ENCODE measurements at places on chromosomes 5 and 9.

DNA sequence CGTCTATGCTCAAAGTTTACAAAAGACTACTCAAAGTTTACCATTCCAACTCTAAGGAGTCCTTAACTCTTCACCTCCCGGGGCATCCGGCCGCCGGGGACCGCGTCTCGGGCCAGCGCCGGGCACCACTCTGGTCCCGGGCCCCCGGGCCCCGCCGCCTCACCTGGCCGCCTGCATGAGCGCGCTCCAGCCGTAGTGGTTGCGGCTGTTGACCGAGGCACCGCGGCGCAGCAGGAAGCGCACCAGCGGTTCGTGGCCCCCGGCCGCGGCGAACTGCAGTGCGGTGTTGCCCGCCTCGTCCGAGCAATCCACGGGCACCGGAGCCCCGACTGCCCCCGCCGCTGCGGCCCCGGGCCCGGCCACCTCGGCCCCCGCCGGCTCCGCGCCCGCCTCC is 388 bp downstream of the ANKS6 start:
- DNase-seq: peak; percentile 23

DNA sequence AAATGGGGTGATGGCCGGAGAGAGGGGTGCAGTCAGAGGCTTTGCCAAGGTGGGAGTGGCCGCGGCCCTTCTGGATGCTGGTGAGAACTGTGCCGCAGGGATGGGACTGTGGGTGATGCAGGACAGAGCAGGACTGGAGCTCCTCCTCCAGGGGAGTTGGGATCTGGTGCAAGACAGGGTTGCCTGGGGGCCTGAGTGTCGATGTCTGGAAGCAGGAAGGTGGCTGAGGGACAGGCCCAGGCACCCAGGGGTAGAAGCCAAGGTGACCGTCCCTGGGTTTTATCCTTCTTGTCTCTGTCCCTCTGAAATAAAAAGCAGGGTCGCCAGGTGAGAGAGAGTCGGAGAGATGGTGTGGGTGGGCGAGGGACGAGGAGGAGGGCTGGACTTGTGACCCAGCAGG is 89.1 kb upstream of the IER5L start:
- no peak for DNase-seq

GRCh38 chr5:143417503-143418139 is 14.1 kb upstream of the NR3C1 start:
- no peak for DNase-seq

GRCh38 chr5:10509575-10509974 is 54.3 kb upstream of the ANKRD33B start:
- no peak for DNase-seq

GRCh38 chr5:175824676-175825075 is 46.7 kb upstream of the CPLX2 start:
- no peak for DNase-seq

GRCh38 chr5:29277642-29278041 is 1915.8 kb upstream of the CDH6 start:
- DNase-seq: no peak

GRCh38 chr5:170761048-170761707 is 22.3 kb upstream of the GABRP start:
- DNase-seq: no peak

DNA sequence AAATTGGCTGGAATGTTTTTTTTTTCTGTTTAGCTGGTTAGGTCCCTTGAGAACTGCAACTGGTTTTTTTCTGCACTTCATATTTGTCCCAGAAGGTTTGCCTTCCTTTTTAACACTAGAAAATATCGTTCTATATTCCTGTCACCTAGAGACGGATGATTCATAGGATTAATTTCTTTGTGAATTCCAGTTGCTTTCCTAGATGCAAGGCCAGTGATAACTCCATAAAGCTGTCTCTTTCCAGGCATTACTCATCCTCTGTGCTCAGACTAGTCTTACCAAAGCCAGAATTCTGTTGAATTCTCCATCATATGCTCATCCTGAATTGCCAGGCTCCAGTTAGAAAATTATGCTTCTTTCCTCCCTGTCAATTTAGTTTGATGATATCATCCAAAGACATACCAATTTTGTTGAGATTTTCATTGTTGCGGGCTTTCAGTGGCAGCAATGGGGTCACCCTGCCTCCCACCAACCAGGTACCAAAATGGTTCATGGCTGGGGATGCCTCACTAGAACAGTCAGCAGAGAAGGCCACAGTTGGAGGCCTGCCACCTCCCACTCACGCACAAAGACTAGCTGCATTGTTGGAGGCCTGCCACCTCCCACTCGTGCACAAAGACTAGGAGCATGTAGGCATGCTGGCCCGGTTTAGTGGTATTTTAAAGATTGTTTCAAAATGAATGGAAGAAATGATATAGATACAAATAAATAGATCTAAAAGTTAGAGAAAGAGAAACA is 8.5 kb downstream of the BAAT start:
- no peak for DNase-seq

- DNase-seq: no peak
These were observed 139.0 kb downstream of the RFX3 start for GRCh38 chr9:3386753-3387152.

DNA sequence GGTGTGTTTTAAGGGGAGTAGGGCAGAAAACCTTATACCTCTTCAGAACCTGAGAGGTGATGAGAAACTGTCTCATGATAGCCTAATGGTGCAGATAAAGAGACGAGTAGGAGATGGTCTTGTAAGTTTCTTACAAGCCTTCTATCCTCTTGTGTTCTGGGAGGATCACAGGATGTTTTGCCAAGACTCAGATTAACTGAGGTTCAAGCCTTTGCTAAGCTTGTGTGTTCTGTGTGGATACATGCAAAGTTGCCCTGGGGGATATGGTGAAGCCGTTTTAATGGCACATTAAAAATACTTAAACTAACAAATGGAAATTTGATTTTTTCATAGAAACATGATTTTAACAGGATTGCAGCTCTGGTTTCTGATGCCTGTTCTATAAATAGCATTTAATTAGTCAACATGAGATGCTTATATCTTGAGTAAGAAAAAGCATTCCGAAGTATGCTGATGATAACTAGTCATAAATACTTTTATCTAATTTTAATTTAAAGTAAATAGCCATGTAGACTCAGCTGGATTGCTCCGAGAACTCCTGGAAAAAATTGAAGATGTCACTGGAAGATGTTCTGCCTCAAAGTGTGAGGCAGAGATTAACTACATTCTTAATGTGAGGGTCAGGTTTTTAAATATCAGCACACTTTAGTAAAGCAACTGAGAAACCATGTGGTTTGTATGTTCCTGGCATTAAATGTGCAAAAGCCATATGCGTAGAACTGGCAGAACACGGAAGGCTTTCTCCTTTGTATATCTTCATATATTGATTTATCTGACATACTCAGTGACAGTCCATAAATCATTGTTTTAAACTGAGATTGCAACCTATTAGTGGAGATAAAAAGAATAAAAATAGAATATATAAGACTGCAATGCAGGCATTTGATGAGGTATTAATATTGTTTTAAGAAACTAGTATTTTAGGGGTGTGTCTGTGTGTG is 53.7 kb downstream of the IPO11 start:
- DNase-seq: no peak

DNA sequence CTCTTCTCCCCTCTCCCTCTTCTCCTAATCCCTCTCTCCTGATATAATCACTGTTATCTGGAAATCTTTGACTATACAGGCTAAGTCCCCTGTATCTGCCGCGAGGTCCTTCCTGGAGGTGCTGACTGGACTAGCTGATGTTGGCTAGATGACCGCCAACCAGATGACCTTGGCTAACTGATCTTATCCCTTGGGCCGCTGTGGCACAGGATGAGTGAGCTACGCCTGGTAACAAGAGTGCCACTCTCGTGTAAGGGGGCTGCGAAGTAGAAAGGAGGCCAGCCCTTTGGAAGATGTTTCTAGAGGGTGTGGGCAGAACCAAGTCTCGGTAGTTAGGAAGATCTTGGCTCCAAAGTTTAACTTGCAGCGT is 345 bp upstream of the PRRC1 start:
- no peak for DNase-seq

DNA sequence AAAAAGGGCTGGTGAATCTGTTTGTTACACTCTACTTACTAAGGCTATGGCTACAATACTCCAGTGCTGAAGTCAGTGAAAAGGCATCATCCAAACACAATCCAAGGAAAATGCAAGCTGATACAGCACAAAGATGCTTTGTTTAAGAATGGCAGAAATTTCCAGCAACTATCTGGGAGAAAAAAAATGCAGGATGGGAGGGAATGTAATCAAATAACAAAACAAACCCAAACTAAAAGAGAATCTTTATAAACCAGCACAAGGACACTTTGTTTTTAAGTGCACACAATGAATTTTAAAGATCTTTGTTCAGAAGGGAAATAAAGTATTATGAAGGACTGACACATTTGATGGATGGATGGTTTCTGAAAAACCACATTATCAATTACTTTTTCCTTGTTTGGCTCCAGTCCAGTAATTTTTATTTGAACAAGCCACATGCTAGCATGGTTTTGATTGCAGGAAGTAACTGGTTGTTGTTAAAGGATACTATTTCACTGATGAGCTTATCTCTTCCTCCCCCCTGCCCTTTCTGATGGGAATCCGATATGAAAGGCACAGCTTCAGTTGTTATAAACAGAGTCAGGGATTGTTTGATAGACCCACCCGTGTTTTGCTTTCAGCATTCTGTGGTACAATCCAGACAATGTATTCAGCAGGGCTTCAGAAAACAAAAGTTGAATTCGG is 12.1 kb upstream of the TLE4 start:
- DNase-seq: no peak

- no peak for DNase-seq
These were observed 602.4 kb upstream of the CLINT1 start for GRCh38 chr5:158461240-158461854.

GRCh38 chr9:108212184-108212583 is 643.6 kb downstream of the ACTL7B start:
- no peak for DNase-seq

- DNase-seq: no peak
These were observed 98.9 kb upstream of the ICE1 start for GRCh38 chr5:5323551-5323950.

DNA sequence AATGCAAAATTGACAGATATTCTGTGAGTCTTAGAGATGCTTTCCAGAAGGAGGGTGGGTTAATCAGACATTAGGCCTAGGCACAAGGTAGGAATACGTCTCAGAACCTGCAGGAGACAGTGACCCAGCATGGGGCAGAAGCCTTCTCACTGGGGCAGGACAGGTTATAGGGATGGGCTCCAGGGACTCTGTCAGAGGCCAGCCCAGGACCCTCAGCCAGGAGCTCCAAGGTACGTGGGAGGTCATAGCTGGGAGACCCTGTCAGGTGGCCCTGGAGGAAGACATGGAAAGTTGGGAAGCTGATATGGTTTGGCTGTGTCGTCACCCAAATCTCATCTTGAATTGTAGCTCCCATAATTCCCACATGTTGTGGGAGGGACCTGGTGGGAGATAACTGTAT is 450.4 kb downstream of the GADD45G start:
- no peak for DNase-seq

- DNase-seq: no peak
These were observed 257.9 kb upstream of the ADAMTS16 start for GRCh38 chr5:4882186-4882585.

DNA sequence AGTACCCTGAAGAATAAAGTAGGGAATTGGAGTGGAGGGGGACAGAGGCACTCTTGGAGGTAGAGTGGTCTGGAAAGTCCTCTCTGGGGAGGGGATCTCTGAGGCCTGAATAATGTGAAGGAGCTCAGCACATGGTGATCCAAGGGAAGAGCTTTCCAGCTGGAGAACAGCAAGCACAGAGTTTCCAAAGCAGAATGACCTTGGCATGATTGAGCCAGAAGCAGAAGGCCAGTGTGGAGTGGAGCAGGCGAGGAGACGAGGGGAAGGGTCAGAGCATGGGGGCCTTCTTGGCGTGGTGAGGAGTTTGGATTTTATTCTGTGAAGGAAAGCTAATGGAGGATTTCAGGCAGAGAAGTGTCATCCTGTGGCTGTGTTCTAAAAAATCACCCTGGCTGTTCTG is 8.3 kb downstream of the PCBD2 start:
- DNase-seq: no peak

GRCh38 chr5:116044073-116044472 is 11.8 kb downstream of the ARL14EPL start:
- no peak for DNase-seq

DNA sequence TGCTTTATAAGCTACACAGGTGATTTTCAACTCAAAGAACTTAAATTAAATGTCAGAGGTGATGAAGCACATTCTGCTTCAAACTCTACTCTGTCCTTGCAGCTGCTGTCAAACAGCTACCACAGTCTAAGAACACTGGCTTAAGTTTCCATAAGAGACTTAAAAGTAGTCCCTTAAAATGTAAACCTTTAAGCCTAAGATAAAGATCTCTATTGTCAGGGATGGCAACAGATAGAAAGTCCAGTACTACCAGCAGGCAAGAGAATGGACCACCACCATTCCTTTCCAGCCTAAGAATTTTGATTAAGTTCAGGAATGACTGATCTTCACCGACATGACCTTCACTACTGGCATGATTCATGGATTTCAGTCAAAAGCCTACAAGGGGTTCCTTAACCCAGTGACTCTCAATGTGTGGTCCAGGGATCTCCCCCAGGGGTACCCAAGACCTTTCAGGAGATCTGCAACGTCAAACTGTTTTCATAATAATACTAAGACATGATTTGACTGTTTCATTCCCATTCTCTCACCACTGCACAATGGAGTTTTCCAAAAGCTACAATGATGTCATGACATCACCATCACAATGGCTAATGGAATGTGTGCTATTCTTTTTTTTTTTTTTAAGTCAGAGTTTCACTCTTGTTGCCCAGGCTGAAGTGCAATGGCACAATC is 41.1 kb upstream of the PLPP6 start:
- DNase-seq: no peak

DNA sequence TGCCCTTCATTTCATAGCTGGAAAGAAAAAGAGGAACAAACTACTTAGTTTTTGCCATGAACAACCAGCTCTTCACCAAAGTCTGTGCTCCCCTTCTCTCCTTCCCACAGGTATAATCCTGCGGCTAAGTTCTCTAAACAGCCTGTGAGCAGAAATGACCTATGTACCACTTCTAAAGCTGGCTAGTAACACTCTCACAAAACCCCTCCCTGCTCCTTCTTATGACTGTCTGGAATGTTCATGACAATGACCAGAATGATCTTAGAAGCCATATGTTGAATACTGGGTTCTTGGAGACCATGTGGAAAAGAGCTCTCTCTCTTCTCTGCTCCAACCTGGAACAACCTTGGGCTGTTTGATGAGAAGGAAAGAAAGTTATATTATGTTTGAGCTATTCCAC is 12.9 kb upstream of the AMACR start:
- DNase-seq: no peak

- no peak for DNase-seq
These were observed 38.5 kb downstream of the FBXL7 start for GRCh38 chr5:15538516-15538915.

DNA sequence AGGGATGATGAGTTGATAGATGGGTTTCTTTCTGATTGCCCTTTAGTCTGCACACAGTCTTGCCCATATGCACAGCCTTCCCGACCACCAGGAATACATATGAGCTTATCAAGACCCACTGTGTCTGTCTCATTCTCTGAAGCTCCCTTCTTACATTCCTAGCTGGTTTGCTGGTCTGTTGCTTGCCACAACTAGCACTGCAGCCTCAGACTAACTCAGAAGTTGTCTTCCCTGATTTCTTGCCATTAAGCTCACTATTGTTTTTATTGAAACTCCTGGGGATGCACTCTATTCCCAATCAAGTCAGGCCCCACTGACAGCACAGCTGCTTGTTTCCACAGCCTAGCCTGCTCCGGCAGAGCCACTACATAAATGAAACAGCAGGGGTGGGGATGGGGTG is 97.5 kb downstream of the SAXO1 start:
- DNase-seq: no peak

- DNase-seq: no peak
These were observed 25.4 kb upstream of the ALDOB start for GRCh38 chr9:101460965-101461364.

GRCh38 chr5:142839711-142840346 is 69.7 kb downstream of the ARHGAP26 start:
- no peak for DNase-seq

All from activated CD4-positive, alpha-beta memory T cell treated with anti-CD3 and anti-CD28 coated beads, Interleukin-2, amount 10 ng/mL, durations not matched to agents 7 days and 5 days (primary cell).